ENCODE measurements at places on chromosomes 11 and 22.

DNA sequence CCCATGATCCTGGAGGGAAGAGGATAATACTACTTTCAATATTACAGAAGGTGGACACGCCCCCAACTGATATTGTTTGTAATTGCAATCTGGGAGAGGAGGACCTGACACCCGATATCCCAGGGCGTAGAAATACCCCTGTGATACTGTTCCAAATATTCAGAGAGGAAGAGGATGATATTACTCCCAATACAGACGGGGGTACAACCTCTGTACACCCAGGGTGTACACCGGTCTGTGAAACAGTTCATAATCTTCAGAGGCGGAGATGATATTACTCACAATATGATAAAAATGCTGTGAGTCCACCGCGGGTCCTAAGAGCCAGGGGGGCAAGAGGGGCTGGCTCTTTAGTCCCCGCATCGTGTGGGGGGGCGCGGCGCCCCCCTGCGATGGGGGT lies 57.2 kb upstream of the ALDH3B2 start:
- no peak for DNase-seq

GRCh38 chr22:24554313-24555164 lies at the start of gene GUCD1:
TSS of gene GUCD1 (minus strand) at chr22:24555138. CDS start at chr22:24554991, 147 bp downstream.
- DNase-seq: no peak

DNA sequence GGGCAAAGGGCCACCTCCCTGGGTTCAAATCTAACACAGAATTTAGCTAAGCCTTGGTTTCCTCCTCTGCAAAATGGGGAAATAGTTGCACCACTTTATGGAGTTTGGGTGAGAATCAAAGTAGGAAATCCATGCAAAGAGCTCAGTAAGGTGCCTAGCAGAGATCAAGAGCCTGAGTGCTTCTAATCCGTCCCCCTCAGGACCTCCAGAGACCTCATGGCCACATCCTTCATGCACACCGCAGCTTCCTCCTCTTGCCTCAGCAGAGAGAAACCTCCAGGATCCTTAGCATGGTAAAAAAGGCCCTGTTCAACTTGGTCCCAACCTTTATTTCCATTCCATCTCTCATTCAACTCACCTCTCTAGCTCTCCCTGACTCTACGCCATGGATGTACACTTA lies 37.8 kb upstream of the NAV2 start:
- no peak for DNase-seq

GRCh38 chr22:46851941-46852340 lies 89.5 kb downstream of the TBC1D22A start:
- no peak for DNase-seq

DNA sequence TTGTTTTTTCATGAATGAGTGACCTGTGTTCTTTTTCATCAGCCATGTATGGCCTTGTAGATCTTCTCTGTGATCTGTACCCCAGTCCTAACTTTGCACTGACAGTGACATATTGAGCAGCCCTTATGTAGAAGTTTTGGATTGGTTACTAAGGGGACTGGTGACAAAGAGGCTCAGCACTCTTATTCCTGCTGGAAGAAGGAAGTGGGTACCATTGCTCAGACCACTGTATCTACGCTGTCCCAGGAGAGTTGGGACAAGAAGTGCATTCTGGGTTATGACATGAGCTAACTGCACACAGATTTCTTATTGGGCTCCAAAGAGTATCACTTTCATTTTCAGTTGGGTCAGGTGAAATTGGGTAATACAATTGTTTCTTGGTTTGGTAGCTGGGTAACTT lies 107.8 kb upstream of the RASSF10 start:
- DNase-seq: no peak

- no peak for DNase-seq
Observed at GRCh38 chr11:1870721-1871466, 18.0 kb downstream of the LSP1 start.

GRCh38 chr11:44082645-44083044 lies 12.8 kb upstream of the EXT2 start:
- no peak for DNase-seq

- DNase-seq: no peak
Observed at GRCh38 chr11:116513278-116513823, 259.4 kb downstream of the BUD13 start.

- DNase-seq: no peak
Observed at GRCh38 chr11:27281740-27282590, 81.0 kb downstream of the CCDC34 start.

- no peak for DNase-seq
Observed at GRCh38 chr22:37187891-37188761, at the start of gene C1QTNF6. TSS of gene C1QTNF6 (minus strand) at chr22:37188247. CDS start at chr22:37188213, 34 bp downstream.

DNA sequence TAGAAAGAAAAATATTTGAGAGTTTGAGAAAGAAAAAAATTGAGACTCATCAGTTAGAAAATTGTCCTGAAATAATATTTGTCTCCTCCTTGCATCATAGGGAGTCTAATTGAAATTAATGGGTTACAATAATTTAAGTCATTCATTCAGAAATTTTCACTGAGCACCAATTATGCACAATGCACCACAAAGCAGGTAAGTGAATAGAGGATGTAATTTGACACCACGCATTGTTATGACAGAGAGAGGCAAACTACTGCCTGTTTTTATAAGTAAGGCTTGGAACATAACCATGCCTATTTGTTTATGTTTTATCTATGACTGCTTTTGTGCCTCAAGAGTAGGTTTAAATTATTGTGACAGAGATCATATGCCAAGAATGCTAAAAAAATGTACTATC lies 537.9 kb upstream of the FAT3 start:
- no peak for DNase-seq

GRCh38 chr11:76892306-76892705 lies 31.6 kb downstream of the ACER3 start:
- no peak for DNase-seq

GRCh38 chr11:105840391-105840790 lies 181.6 kb downstream of the MSANTD4 start:
- DNase-seq: no peak

DNA sequence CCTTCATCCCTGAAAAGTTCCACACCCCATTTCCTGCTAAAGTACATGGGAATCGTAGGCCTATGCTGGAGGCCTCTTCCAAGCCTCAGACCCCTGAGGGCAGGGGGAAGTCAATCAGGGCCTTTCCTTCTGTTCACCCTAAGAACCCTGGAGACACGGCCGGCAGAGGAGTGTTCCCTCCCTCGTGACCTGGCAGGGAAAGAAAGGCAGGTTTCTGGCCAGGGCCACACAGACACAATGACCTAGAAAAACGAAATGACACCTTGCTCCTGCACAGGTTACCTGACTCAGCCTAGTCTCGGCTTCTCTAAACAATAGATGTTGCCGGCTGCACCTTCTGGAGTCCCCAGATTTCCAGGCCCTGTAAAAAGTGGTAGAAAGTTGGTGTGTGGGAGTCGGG lies 60.6 kb upstream of the CADM1 start:
- no peak for DNase-seq

DNA sequence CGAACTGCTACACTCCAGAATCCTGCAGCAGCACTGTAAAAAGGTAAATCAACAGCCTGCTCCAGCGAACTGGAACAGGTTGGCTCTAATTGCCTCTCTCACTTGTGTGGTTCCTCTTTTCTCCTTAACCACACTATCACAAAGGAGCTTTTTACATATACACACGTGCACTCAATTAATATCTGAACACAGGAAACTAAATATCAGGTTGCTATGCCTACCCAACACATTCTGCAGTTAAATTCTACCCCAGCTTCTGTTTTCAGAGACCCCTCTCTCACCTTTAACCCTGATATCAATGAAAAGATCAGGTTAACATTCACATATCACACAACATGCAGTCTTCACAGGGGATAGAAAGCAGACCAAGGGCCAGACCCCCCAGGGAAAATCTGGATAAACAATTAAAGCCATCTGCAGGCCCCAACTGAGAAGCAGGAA lies 11.0 kb downstream of the RBFOX2 start:
- DNase-seq: no peak

GRCh38 chr11:96259134-96259830 lies 83.7 kb downstream of the MAML2 start:
- DNase-seq: no peak

DNA sequence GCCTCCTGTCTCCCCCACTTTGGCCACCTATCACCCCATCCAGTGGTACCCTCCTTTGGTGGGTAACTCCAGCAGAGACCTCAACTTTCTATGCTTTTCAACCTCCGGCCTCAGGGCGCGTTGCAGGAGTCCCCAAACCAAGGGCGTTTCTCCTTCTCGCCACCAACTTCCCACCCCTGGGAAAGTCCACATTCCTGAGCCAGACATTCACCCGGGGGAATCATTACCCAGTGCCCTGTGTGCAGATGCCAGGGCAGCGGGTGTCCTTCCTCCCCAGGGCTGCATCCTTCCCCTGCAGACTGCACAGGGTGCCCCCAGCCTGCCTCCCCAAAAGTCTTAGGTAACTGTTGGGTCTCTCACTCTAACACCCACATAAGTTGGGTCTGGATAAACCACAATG lies 26.4 kb downstream of the MYEOV start:
- no peak for DNase-seq

DNA sequence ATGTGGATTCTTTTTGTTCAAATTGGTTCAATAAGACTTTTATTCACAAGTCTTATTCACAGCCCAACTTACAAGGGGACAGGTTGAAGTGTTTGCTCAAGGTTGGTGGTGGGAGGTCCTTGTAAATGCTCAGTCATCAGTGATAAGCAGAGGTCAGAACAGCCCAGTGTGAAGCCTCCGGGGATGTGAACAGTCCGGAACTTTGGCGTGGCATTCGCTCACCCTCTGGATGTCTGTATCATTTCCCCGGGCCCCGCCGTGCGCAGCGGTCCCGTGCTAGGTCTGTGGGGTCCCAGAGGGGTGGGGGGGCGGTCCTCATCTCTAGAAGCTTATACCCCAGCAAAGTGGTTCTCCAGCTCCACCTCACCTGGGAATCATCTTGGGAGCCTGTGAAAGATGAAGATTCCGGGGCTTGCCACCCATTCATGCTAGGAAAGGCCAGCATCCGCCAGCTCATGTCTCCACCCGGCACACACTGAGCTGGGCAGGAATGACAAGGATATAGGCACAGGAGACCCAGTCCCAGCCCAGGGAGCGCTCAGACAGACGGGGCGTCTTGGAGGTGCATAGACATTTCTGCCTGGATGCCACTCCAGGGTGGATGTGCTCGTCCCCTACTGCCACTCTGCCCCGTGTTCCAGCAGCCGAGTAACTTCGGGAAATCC lies 327.5 kb downstream of the TBC1D22A start:
- no peak for DNase-seq

DNA sequence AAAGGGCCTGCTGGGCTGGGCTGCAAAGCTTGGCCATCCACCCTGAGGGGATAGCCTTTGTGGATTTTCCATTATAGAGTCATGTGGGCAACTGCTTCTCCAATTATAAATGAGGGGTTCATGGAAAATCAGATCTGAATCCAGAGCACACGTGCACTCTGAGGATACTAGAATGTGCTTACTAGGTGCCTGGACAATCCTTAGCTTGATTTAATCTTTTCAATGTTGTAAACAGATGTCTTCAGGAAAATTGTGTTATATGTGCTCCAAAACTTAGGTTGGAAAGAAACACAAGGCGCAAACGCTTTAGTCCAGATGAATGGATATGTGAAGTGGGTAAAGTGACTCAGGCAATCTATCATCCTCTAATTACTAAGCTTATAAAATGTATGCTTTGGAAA lies 92.0 kb downstream of the SLC17A6 start:
- no peak for DNase-seq

DNA sequence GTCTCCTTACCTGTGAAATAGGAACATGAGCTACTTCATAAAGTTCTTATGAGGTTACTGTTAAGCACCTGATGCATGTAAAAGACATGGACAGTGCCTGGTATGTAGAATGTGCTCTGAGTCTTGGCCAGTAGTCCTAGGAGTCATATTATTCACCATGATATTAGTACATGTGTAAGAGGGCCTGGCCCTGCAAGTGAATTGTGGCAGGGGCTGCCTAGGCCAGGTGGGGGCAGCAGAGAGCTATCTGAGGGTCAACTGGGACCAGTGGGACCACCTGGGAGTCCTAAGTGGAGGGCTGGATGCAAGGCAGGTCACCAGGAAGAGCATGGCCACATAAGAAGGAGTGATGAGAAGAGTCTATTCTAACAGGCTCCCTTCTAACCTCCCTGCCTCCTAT lies 529.5 kb downstream of the SOX6 start:
- DNase-seq: no peak

DNA sequence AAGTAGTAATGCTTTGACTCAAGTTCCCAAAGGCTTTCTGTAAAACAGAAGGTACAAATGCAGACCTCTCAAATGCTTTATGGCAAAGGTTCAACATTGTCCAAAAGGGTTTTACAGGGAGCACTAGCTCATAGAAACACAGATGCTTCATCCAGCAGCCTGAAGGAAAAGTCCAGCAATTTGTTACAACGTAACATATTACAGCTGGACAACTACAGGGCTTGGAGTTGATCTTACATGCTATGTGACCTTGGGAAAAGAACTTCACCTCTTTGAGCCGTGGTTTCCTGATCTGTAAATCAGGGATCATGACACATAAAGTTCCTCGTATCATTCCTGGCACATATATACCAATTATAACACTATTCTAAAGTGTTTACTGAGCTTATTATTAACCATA lies 84.9 kb downstream of the DDIAS start:
- no peak for DNase-seq

DNA sequence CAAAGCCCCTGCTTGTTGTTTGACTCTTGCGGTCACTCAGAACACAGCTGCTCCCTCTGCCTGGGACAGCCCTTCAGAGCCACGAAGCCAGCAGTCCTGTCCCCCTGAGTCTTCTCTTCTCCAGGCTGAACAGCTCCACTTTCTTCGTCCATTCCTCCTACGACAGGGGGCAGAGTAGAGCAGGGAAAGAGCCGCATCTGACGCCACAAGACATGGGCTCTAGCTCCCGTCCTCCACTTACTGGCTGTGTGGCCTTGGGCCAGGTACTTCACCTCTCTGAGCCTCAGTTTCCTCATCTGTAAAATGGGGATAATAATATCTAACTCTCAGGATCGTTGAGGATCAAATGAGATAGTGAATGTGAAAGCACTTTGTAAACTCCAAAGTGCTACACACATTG lies 29.9 kb downstream of the CHRDL2 start:
- DNase-seq: no peak

- no peak for DNase-seq
Observed at GRCh38 chr22:46003271-46004091, 26.5 kb upstream of the WNT7B start.

- no peak for DNase-seq
Observed at GRCh38 chr11:76205252-76206076, 838 bp downstream of the WNT11 start.

DNA sequence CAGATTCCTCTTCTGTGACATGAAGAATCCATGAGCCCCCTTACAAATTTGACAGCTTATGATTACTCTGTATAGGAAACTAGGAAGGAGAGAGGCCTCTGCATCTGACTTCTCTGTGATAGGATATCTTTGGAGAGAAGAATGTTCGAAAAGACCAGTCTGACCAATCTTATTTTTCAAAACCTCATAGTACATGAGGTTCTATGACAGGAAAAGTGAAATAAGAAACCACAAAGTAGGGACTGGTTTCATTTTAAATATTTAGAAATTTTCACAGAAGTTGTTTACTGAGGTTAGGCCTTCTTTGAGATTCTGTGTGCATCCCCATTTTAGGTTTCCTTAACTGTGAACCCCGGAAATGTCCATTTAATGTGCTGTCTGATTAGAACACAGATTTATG lies 2.1 kb upstream of the OR4X1 start:
- DNase-seq: no peak

GRCh38 chr11:83115551-83115950 lies 41.4 kb upstream of the PCF11 start:
- DNase-seq: no peak
